ENCODE measurements at places on chromosomes 3 and 15. TPM values are rescaled to one million over a fixed set of nuclear protein-coding genes. Genes with fewer than 3 reads are reported as not detected.

GRCh38 chr3:16825617-16826204, 59.0 kb upstream of the PLCL2 start:
- H3K4me1 ChIP-seq = no peaks in the 10 kb centered on the region
- no peak overlapping the region for H3K27ac ChIP-seq
- no peaks in the 10 kb centered on the region for H3K36me3 ChIP-seq
- H3K27me3 ChIP-seq = peaks cover 15% of the 10 kb centered on the region
- no peak overlapping the region for H3K4me3 ChIP-seq
- no peak for DNase-seq

GRCh38 chr3:116263842-116264545, 181.3 kb downstream of the LSAMP start:
- H3K36me3 ChIP-seq = no peaks in the 10 kb centered on the region
- no peaks in the 10 kb centered on the region for H3K27me3 ChIP-seq
- H3K4me1 ChIP-seq = peaks cover 2% of the 10 kb centered on the region
- H3K4me3 ChIP-seq = no peak overlapping the region
- H3K27ac ChIP-seq = no peak overlapping the region

DNA sequence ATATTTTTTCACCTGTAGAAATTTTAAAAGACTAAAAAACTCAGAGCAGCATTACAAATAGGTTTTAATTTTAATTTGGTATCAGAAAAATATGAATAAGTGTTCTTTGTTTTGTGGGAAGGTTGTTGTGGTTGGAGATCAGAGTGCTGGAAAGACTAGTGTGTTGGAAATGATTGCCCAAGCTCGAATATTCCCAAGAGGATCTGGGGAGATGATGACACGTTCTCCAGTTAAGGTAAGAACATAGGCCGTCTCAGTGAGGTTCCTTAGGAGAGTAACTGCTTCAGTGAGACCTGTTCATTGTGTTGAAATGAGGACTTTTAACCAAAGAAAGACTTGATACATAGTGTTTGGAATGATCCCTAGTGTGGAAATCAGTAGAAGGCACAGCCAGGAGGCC, 44.8 kb downstream of the OPA1 start:
- no peaks in the 10 kb centered on the region for H3K4me1 ChIP-seq
- H3K27me3 ChIP-seq = no peaks in the 10 kb centered on the region
- DNase-seq = no peak
- H3K36me3 ChIP-seq = peaks cover 10% of the 10 kb centered on the region
- no peak overlapping the region for H3K27ac ChIP-seq

GRCh38 chr3:138434276-138434874, at the start of gene ESYT3:
Gene ESYT3, plus strand, starts transcription at chr3:138434616. Its CDS starts 183 bp downstream, at chr3:138434799.
- no peak within 1 kb of the TSS for H3K27ac ChIP-seq
- H3K27me3 ChIP-seq = peaks cover 25% of the 10 kb centered on the region
- no peak for DNase-seq
- peak within 1 kb of the TSS; percentile 72 for H3K4me3 ChIP-seq
- peaks cover 3% of the 10 kb centered on the region for H3K4me1 ChIP-seq

DNA sequence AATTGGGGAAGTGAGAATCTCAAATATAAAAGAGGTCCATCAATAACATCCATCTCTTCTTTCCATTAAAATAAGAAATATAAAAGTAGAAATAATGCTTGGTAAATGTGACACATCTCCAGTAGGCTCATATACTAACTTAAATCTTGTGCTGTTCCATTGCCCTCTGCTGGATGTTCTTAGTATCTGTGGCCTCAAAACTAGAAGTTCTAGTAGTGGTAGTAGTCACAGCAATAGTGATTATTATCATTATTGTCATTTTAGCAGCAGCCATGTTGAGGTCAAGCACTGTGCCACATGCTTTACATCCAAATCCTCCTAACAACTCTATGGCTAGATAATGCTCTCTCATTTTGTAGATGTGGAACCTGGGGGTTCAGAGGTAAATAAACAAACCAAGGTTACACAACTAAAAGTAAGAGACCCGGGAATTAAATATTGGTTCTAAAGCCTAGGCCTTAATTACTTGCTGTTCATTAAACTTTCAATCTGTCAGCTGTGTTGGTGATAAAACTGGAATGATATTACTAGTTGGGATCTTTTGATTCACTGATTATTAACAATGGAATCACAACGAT, 20.2 kb upstream of the BTLA start:
- H3K27me3 ChIP-seq = no peaks in the 10 kb centered on the region
- peaks cover 6% of the 10 kb centered on the region for H3K36me3 ChIP-seq
- H3K4me1 ChIP-seq = no peaks in the 10 kb centered on the region
- no peak for DNase-seq

- no peaks in the 10 kb centered on the region for H3K27me3 ChIP-seq
- H3K4me3 ChIP-seq = no peak overlapping the region
- H3K4me1 ChIP-seq = no peaks in the 10 kb centered on the region
- DNase-seq = no peak
- no peak overlapping the region for H3K27ac ChIP-seq
- H3K36me3 ChIP-seq = no peaks in the 10 kb centered on the region
These were observed 54.8 kb upstream of the BCL6 start for GRCh38 chr3:187799942-187800641.

DNA sequence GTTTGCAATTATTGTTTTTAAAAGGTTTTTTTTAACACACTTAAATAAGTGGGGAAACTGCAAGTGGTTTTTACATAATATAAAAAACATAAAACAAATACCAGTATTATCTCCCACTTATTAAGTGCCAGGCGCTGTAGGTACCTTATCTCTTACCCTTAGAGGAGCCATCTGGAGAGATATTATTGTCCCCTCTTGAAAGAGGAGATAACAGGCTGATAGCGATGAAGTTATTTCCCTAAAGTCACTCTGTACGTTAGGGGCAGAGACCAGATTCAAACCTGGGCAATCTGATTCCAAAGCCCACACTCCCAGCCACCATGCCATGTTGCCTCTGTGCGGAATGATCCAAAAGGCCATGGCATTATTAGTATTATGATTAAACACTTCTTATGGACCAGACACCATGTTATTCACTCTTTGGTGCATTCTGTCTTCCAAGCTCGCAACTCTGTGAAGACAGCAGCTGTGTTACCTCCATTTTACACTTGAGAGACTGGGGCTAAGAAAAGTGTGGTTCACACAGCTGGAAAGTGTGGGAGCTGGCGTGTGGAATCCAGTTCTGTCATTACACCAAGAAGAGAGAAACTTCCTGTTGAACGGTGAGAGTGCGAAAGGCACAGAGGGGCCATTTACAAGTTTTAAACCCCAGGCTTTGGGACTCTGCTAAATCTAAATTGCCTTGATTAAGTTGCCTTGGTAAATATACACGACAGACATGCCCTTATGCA, 79.9 kb upstream of the MITF start:
- DNase-seq = no peak
- H3K4me1 ChIP-seq = peaks cover 12% of the 10 kb centered on the region
- no peaks in the 10 kb centered on the region for H3K36me3 ChIP-seq
- no peak overlapping the region for H3K4me3 ChIP-seq
- no peaks in the 10 kb centered on the region for H3K27me3 ChIP-seq

Gene SLC28A1
- not detected for total RNA-seq

- peak overlapping the region; percentile 87 for H3K4me3 ChIP-seq
- H3K36me3 ChIP-seq = no peaks in the 10 kb centered on the region
- H3K4me1 ChIP-seq = peaks cover 72% of the 10 kb centered on the region
- H3K27me3 ChIP-seq = no peaks in the 10 kb centered on the region
These were observed 1.8 kb downstream of the BCL6 start for GRCh38 chr3:187743195-187744141.

- no peak overlapping the region for H3K4me3 ChIP-seq
- H3K36me3 ChIP-seq = no peaks in the 10 kb centered on the region
- peaks cover 3% of the 10 kb centered on the region for H3K4me1 ChIP-seq
These were observed 23.0 kb upstream of the RBSN start for GRCh38 chr3:15121936-15122335.

DNA sequence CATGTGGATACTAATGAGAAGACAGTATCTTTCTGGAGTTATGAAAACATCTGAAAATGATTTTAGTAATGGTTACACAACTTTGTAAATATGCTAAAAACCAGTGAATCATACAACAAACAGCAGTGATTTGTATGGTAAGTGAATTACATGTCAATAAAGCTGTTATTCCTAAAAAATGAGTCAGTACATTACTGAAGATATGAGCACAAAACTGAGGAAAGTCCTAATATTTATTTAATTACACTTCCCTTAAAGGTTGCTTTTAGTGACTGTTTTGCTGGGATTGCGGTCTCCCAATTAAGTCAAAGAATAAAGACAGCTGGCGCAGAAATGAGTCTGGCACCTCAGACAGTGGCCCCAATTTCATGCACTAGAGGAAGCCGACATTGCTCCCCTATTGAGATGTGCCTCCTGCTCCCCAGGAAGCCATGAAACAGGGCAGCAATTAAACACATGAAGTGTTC, 50.9 kb upstream of the FSIP1 start:
- no peak overlapping the region for H3K27ac ChIP-seq
- no peaks in the 10 kb centered on the region for H3K27me3 ChIP-seq

DNA sequence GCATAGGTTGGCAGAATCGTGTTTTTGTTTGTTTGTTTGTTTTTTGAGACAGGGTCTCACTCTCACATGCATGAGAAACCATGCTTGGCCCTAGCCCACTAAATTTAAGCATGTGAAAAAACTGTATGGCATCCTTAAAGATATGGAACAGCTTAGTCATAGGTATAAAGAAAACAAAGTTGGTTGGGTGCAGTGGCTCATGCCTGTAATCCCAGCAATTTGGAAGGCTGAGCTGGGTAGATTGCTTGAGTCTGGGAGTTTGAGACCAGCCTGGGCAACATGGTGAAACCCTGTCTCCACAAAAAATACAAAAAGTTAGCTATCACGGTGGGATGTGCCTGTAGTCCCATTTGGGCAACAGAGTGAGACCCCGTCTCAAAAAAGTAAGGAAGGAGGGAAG, 25.2 kb downstream of the EXD1 start:
- no peak for DNase-seq
- H3K4me1 ChIP-seq = no peaks in the 10 kb centered on the region
- no peak overlapping the region for H3K4me3 ChIP-seq
- no peak overlapping the region for H3K27ac ChIP-seq

Gene GOLGA6L4
- total RNA-seq = 6.8 TPM

GRCh38 chr3:94249491-94250079, 186.7 kb downstream of the NSUN3 start:
- peaks cover 16% of the 10 kb centered on the region for H3K27me3 ChIP-seq
- no peak for DNase-seq
- H3K4me1 ChIP-seq = peaks cover 13% of the 10 kb centered on the region
- H3K4me3 ChIP-seq = no peak overlapping the region
- H3K27ac ChIP-seq = no peak overlapping the region

Data from chondrocyte (in vitro differentiated cells).